ENCODE measurements at places on chromosomes 2 and 18.
A peak's percentile ranks its signal among the peaks of the same experiment; 100 is the strongest.

- DNase-seq: no peak
Measured at GRCh38 chr2:108560241-108560811, 26.1 kb downstream of the LIMS1 start.

DNA sequence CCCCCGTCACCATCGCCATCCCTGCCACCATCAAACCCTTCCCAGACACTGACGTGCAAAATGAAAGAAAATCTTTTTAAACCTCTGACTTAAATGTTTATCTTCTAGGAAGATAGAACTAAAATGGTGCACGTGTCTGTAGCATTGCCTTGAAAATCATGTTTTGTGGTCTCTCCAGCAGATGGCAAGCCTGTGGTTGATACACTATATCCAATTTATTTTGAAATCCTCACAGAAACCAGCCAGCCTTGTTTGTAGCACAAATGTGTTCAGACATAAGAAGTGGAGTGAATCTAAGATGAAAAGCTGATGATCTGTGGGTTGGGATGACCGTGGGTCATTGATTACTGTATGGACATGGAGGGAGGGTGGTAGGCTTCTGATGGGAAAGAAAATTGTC is 436.2 kb upstream of the SMIM21 start:
- DNase-seq: peak; percentile 4

GRCh38 chr2:44126106-44126797 is 42.4 kb upstream of the PPM1B start:
- DNase-seq: peak; percentile 34

GRCh38 chr2:239278941-239279365 is 121.9 kb downstream of the HDAC4 start:
- DNase-seq: no peak

DNA sequence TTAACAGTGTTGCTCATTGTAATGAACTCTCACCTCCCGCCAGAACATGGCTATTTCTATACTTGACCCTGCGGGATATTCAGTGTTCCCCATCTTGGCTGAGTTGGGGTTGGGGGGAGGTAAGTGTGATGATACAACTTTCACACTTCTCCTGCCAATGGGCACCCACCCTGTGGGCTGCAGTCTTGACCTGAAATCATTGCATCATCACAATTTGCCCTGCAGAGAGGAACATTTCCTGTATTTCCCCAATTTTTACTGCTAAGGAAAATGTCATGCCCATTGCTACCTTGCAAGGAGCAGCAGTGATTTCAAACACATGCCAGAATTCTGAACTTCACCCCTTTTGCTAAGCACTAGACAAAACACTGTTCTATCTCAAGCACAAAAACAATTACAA is 92.1 kb downstream of the ADD2 start:
- no peak for DNase-seq

DNA sequence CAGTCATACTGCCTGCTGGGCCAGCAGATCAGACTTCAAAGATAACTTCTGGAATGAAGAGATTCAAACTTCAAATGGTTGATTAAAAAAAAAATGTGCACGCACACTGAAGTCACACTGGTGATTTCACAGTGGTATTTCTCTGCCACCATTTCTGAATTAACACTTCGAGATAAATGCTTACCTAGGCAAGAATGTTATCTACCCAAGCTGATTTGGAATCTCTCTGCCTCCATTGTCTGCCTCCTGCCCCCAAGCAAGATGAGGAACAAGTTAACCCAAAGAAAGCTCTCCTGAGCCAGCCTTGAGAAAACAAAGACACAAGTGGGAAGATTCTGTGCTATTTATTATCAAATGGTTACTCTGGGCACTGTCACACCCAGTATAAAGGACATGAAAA is 6.5 kb downstream of the LAMA1 start:
- DNase-seq: no peak

GRCh38 chr2:149613704-149614103 is 26.1 kb upstream of the MMADHC start:
- DNase-seq: no peak

DNA sequence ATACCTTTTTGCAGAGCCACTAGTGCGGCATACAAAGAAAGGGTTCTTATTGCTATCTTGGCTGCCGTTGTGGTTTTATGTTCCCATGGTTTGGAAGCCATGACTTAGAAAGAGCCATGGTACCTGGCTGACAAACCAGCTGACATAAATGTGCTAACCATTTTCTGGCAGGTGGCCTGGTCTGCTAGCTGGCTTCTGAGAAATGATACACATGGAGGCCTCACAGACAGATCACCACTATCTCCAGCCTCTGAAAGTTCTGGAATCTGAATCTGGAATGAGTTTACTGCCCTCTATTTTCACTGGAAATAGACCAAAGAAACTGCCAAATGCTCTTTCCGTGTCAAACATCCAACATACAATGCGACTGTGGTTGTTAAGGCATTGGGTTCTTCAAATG is 123.7 kb downstream of the QPCT start:
- no peak for DNase-seq

GRCh38 chr2:47437287-47437686 is 34.3 kb downstream of the MSH2 start:
- no peak for DNase-seq

GRCh38 chr2:207480521-207481040 is 49.2 kb upstream of the CREB1 start:
- DNase-seq: peak; percentile 1

DNA sequence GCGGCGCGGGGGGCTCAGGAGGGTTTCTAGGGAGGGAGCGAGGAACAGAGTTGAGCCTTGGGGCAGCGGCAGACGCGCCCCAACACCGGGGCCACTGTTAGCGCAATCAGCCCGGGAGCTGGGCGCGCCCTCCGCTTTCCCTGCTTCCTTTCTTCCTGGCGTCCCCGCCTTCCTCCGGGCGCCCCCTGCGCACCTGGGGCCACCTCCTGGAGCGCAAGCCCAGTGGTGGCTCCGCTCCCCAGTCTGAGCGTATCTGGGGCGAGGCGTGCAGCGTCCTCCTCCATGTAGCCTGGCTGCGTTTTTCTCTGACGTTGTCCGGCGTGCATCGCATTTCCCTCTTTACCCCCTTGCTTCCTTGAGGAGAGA is 5.2 kb downstream of the PROC start:
- DNase-seq: no peak

DNA sequence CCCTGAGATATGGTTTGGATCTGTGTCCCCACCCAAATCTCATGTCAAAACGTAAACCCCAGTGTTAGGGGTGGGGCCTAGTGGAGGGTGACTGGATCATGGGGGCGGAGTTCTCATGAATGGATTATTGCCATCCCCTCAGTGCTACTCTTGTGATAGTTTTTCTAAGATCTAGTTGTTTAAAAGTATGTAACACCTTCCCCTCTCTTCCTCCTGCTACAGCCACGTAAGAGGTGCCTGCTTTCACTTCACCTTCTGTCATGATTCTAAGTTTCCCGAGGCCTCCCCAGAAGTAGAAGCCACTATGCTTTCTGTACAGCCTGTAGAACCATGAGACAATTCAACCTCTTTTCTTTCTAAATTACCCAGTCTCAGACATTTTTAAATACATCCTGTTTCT is 16.9 kb downstream of the PUM2 start:
- DNase-seq: no peak

GRCh38 chr18:79336556-79337142 is 59.1 kb upstream of the NFATC1 start:
- no peak for DNase-seq

- DNase-seq: peak; percentile 91
Measured at GRCh38 chr2:127411653-127412369, 6.4 kb upstream of the PROC start.

DNA sequence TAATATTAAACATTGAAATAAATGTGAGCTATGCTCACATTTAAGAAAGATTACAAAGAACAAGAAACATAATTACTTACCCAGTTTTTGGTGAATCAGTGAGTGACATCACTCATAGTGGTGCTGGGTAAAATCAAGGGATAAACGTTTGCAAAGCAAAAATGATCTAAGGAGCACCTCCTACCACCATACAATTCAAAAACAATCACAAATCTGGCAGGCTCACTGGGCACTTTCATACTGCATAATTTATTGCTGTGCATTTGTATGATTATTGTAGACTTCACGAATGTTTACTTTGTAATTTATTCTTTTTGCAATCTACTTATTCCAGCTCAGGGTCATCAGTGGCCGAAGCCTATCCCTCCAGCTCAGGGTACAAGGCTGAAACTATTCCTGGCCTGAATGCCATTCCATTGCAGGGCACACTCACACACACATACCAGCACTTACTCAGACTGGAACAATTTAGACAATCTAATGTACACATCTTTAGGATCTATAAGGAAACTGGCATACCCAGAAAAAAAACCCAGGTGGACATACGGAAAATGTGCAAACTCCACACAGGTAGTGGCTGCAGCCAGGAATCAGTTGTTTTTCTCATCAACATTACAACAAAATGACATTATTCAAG is 34.4 kb downstream of the AFTPH start:
- DNase-seq: no peak

DNA sequence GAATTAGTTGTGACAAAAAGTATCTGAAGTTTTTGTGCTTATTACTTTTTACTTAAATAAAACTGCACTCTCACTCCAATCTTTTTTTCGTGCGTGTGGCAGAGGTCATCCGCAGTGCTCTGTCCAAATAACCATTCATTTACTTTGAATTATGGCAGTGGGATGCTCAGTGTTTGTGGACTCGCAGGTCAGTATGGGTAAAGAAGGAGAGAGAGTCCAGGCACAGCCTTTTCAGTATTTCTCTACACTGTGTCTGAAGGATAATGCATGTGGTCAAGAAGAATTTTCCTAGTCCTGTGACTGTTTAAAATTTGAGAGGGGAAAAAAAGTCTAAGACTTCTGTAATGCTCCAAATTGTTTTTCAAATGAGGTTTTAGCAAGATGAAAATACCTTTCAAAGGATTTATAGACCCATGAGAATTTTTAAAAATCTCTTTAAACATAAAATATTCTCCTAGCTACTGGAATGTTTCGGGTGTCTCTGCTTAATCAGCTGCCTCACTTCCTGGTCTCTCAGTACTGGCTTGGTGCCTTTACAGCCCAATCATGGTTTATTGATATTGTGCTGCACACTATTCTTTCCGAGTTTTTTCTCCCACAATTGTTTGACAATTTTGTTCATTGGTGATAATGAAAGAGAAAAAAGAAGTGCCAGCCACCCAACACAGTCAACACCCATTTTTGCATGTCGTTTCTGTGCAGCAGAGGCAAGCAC is 453.2 kb downstream of the PTPRM start:
- no peak for DNase-seq

DNA sequence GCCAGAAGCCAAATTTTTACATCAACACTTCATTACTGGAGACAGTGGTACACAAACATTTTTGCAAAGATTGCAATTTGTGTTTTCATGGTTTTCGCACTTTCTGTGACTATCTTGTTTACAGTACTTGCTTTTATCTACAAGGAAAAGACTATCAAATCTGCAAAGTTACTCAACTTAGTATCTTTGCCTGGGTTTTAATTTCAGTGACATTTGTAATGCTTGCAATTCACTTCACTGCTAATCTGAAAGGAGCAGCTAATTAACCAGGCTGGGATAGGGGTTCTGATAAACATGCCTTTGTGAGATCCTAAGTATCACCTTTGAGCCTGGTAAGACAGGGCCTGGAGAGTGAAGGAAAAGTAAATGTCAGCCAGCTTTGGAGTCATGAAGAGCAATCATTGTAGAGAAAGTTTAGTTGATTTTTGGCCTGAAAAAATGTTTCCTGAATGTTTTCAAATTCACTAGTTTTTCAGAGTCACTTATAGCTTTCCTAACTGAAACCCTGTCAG is 194.2 kb downstream of the RIT2 start:
- DNase-seq: no peak

DNA sequence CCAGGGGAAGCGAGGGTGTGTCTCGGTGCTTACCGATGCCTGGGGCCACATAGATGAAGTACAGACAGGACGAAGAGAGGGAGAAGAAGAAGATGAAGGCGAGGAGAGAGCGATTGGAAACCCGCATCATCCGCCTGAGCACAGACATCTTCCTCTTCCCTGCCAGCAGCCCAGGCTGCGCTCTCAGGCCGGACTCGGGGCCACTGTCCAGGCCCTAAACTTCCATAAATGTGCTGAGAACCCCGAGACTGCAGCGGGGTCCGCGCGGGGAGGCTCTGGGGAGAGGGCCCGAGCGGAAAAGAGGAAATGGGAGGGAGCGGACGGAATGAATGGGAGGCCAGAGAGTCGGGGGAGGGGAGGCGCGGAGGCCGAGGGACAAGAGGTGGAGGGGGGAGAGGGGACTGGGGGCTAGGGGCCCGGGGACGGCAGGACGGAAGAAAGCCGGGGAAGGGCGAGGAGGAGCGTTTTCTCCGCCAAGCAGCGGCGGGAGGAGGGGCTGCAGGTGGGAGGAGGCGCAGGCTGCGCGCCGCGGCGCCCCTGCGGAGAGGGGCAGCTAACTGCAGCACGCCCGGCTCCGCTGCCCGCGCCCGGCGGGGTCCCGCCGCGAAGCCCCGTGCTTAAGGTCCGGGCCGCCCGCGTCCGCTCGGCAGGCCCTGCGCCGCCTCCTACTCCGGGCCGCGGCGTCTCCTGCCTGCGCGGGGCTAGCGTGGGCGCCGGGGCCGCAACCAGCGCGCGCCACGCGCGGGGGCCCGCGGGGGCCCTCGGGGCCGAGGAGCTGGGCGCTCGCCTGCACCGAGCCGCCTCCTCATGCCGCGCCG is at the start of gene B4GALT6:
TSS of gene B4GALT6 (minus strand) at position 303 of the 818 bp plus-strand sequence. CDS start at position 148, 155 bp downstream.
- no peak for DNase-seq

DNA sequence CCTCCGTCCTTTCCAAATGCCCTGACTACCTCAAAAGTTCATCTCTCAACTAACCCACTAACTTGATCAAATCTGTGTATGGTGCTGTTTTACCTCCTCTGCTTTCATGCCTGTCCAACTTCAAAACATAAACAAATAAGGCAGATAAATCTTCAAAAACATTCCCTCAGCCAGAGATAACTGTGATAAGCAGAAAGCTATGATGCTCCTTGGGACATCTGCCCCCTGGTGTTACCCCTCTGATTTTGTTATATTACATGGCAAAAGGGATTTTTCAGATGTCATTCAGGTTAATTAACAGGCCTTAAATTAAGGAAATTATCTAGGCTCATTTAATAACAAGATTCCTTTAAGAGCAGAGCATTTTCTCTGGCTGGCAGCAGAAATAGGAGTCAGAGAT is 810.8 kb upstream of the CHAC2 start:
- no peak for DNase-seq

- no peak for DNase-seq
Measured at GRCh38 chr2:207285473-207285815, 119.7 kb upstream of the KLF7 start.

Data from MV-4-11 (cell line).